ENCODE measurements at places on chromosomes 7 and 10. TPM values are rescaled to one million over a fixed set of nuclear protein-coding genes. Genes with fewer than 3 reads are reported as not detected.

Gene ZNF488
- 6.6 TPM for total RNA-seq

Gene FKBP9
- total RNA-seq = 77.2 TPM

Gene SPDYE2
- total RNA-seq = not detected

Gene ODAD2
- total RNA-seq = not detected

DNA sequence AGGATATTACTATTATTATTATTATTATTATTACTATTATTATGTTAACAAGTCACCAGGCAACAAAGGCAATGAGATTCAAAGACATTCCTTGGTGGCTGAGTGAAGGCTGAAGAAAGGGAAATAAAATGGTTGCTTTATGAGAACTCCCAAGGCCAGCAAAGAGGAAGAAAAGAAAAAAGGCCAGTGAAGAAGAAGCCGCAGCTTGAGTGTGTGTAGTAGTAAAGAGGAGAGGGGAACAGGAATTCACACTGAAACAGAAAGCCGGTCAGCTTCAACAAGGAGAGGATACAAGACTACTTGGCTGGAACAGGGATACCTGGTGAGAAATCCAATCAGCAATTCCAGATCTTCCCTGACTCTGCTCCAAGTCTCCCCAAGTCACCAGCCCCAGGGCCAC, 42.4 kb downstream of the PLXNA4 start:
- no peak for DNase-seq

- no peak for DNase-seq
These were observed 60.7 kb downstream of the DGKB start for GRCh38 chr7:14841869-14842268.

- peak; percentile 78 for DNase-seq
These were observed 58.2 kb downstream of the ENTPD1 start for GRCh38 chr10:95814011-95814727.

Data from HT-29 (cell line).